Activated T-cell treated with anti-CD3 and anti-CD28 coated beads for 4 hours (primary cell): ENCODE measurements at places on chromosomes 2 and 18.

GRCh38 chr2:127650041-127650784, 4.3 kb downstream of the GPR17 start:
- DNase-seq: no peak

DNA sequence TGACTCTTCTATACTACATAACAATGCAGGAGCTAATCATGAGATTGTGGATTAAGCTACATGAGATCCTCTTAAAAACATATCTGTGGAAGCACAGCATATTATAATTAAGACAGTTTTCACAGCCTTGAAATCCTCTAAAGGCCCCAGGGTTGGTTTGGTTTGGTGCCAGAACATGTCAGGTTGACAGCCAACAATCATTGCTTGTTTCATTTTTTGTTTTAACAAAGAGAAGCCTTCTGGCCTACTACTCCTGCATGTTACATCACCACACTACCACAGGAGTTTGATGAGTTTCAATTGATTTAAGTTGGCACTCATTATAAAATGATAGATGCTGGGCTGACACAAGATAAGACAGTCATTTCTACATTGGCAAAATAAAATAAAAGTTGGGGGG, 255.9 kb upstream of the ERBB4 start:
- DNase-seq: no peak

- no peak for DNase-seq
Measured at GRCh38 chr18:55839343-55839742, 251.4 kb upstream of the TCF4 start.

DNA sequence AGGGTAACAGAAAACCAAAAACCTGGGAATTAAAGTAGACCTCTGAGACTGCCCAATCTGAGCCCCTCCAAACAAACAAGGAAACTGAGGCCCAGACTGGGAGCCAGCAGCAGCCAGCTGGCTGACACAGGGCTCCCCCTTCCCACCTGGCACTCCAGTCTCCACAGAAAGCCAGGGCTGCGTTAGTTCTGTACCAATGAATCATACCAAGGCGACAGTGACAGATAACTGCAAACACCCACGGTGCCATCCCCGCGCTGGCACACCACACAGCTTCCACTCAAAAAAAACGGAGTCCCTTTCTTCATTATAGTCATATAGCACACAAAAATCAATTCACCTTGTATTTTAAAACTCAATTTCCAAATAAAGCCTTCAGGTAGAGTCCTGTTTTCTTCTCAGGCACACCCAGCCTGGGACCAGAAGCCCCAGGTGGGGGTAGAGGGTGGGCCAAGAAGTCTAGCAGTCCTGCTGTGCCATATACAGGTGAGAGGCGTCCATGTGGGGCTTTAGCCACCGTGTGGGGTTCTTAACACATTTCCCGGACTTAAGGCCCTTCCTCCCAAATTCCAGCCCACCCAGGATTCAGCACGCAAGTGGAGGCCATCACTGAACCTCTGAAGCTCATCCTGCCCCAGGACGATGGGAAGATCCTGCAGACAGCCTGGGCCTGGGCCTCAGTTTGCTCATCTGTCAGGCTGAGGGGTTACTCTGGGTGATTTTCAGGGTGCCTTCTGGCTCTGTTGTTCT, 1.2 kb downstream of the PER2 start:
- peak; percentile 23 for DNase-seq

GRCh38 chr2:109117780-109118179, 11.2 kb upstream of the SH3RF3 start:
- no peak for DNase-seq

GRCh38 chr2:189109921-189110397, 69.6 kb downstream of the COL5A2 start:
- no peak for DNase-seq

DNA sequence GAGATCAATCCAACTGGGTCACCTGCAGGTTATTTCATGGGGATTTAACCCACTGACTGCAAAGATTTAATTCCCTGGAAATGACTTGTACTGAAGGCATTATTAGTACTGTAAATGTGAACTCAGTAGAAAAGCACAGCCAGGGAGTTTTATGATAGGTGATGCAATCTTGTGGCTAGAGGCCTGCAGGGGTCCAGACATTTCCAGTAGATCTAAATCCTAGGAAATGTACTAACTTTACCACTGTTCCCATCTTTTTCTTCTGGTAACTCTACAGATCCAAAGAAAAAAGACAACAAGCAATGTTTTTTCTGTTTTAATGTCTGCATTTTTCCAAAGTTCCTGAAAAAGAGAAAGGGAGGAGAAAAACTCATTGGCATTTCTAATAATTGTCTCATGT, 500.1 kb downstream of the ARHGAP15 start:
- DNase-seq: no peak
